ENCODE measurements at places on chromosomes 1 and 21.

DNA sequence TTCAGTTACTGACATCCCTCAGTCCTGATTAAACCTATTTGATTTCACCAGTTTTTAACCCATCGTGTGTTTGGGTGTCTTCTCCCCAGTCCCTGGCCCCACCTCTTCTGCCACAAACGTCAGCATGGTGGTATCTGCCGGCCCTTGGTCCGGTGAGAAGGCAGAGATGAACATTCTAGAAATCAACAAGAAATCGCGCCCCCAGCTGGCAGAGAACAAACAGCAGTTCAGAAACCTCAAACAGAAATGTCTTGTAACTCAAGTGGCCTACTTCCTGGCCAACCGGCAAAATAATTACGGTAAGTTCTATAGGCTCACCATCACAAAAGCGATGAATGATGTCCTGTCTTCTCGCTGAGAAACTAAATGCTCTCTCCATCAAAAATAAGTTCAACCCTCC lies 28.7 kb downstream of the NBPF3 start:
- no peak for DNase-seq

GRCh38 chr1:200739702-200740570 lies 1.2 kb downstream of the CAMSAP2 start:
- no peak for DNase-seq

GRCh38 chr1:11664336-11665065 lies 501 bp downstream of the FBXO6 start:
- DNase-seq = no peak

- peak; percentile 71 for DNase-seq
Observed at GRCh38 chr1:1157426-1157913, 16.2 kb upstream of the TTLL10 start.

GRCh38 chr1:162335126-162335525 lies 41.5 kb downstream of the SPATA46 start:
- no peak for DNase-seq

DNA sequence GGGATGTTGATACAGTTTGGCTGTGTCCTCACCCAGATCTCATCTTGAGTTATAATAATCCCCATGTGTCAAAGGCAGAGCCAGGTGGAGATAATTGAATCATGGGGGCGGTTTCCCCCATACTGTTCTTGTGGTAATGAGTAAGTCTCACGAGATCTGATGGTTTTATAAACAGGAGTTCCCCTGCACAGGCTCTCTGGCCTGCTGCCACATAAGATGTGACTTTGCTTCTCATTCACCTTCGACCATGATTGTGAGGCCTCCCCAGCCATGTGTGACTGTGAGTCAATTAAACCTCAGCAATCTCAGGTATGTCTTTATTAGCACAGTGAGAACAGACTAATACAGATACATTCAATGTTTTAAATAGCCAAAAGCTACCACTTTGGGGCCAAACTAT lies 41.1 kb downstream of the SLC35F3 start:
- DNase-seq = no peak

DNA sequence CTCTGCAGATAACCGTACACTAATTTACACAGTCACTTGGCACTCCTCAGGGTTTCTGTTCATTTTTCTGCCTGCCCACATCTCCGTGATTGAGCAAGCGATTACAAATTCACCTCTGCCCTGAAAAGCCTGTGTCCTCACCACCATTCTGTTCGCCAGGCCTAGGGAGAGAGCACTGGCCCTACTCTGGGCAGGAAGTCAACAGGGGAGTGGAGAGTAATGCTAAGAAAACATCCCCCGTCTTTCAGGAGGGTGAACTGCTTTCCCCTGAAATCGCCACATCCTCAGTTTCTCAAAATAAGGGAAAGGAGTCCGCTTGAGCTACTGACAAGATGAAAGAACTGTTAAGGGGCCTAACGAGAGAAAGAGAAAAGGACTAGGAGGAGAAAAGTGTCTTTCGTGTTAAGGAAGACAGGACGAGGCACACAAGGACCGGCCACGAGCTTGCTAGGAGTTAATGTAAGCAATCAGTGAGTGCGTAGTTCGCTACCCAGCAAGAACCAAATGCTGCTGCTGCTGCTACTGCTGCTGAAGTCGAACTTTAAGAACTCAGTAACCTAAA lies 632 bp downstream of the PEX19 start:
- no peak for DNase-seq

DNA sequence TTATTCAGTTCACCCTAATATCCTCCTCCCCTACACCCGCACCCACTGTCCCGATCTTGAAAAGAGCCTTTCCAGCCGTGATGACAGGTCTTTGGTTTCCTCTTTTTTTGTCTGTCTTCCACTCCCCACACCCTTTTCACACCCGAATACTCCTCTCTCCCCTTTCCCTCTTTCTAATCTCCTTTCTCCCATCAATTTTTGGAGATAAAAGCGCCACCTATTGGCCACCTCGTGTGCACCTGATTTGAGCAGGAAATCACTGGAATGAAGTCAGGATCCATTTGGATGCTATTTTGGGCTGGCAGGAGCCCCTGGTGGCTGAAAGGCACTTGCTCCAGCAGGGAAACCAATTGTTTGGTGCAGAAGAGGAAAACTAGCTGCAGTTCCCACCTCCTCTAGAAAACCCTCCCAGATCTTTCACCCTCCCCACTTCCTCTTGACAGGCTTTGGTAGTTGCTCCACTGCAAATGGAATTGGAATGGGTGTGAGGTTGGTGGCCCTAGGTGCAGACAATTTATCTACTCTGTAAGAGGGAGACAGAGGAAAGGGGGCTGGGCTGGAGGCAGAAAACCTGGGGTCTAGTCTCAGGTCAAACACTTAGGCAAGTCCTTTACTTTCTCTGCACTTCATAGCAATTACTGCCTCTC lies 8.4 kb downstream of the FOXE3 start:
- peak; percentile 56 for DNase-seq

Data from SK-N-MC (cell line).